DMS153 (cell line): ENCODE measurements at places on chromosomes 6 and 20.

DNA sequence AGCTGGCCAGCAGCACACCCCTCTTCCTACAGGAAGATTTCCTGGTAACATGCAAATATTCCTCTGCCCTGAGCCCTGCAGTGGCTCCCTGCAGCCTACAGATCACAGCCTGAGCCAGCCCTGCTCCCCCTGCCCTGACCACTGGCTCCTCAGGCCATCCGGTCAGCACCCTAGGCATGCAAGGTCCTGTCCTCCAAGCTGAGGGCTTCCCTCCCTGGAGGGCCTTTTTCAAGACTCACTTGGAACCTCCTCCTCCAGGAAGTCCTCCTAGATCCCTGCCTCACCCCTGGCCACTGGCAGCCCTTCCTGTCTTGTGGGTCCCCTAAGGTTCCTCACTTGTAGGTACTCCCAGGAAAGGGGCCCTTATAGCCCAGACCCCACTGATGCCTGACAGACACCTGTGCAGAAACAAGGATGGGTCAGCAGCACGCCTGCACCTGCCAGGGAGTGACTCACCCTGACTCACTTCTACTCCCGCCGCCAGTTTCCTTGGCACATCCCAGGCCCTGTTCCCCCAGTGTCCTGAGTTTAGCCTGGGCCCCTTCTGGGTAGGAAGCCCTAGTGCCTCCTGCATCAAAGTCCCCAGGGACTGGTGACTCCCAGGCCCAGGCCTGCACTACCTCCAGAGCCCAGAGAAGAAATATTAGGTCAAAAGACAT is 3.2 kb downstream of the SLC4A11 start:
- no peak for DNase-seq

DNA sequence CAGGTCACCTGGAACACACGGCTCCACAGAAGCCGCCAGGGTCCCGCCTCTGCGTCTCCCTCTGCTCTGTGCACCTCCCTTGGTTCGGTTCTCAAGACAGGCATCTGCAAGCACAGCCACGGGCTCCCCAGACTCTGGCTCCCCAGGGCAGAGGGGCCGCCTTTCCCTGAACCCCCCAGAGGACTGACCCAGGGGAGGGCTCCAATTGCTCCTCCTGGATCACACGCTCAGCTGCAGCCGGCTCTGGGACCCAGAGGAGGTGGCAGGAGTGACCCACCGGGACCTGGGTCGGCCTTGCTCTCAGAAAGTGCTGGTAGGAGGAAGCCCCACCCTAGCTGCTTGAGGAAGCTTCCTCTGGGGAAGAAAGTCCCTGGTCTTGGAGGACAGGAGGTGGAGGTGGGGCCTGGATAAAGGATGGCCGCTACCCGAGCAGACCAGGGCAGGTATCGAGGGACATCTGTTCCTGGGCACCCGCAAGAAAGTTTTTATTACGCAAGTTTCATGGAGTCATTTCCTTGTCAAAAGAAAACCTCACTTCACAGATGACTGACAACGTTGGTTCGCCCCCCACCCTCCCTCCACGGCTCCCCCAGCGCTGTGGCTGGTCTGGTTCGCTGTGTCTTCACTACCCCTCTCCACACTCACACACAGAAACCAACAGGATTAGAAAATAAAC is 103.9 kb upstream of the AFDN start:
- DNase-seq, result no peak

DNA sequence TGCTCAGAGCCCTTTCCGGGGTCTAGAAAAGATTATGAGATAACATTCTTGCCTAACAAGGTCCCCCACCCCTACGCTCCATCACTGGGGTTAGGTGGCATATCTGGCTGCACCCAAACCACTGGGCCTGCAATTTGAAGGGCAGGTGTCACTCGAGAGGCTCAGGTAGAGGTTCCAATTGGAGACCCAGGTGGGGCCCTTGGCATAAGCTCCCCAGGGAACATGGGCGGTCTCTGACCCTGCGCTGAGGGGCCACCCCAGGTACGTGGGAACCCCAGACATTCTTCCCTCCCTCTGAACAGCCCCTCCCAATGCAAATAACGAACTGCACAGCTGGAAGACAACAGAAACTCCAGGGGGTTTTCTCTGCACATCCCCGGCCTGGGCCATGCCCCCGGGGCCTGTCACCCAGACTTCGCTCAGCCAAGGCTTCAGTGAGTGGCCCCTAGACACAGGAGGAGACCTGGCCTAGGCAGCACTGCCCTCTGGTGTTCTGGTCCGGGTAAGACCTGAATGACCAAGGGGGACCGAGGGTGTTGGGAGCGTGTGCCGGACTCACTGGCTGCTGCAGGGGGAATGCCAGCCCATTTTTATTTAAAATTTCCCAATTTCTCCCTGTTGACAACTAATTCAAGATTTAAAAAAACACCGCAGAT is 47.5 kb downstream of the DSTN start:
- no peak for DNase-seq

GRCh38 chr6:130778946-130779657 is 48.1 kb upstream of the SMLR1 start:
- DNase-seq, result no peak

DNA sequence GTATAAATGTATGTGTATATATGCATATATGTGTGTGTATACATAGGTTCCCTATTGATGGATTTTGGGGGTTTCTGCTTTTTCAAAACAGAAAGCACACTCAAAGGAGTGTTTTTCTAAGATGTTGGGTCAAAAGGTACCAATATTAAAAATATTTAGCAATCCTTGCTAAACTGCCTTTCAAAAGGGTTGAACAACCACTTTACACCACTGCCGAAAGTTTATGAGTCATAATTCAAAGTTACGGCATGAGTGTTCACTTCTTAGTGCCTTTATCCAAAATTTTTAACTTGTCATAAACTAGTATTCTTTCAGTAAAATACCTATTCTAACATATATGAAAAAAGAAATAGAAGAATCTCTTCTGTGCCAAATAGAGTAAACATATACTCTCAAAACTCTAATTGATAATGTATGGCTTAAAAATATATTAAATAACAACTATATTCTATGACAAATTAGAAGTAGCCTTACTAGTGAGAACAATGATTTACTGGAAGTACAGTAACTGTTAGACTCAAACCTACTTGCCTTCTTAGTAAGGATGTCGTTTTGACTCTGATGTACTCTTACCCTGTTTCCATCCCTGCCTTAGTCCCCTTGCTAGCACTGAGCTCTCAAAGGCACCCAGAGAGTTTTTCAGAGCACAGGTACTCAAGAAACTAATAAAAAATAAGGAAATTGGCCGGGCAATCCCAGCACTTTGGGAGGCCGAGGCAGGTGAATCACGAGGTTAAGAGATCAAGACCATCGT is 136.1 kb downstream of the INSM1 start:
- no peak for DNase-seq

DNA sequence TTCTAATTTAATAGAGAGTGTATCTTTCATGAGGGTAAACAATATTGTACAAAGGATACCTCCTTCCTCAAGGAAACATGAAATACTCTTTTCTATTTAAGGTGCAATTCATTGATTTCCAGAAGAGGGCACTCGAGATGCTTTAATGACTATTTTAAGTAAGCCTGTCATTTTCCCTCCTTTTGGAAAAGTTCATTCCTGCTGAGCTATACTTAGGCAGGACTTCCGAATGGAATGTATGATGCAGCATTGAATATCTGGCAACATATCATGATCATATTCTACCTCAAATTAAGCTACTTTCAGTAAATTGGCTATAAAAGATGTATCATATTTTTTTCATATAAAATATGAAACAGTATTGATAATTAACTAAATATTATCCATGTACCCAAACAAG is 5.0 kb downstream of the DST start:
- DNase-seq, result peak; percentile 47

GRCh38 chr20:5448449-5449118 is 131.8 kb upstream of the PROKR2 start:
- peak; percentile 29 for DNase-seq

DNA sequence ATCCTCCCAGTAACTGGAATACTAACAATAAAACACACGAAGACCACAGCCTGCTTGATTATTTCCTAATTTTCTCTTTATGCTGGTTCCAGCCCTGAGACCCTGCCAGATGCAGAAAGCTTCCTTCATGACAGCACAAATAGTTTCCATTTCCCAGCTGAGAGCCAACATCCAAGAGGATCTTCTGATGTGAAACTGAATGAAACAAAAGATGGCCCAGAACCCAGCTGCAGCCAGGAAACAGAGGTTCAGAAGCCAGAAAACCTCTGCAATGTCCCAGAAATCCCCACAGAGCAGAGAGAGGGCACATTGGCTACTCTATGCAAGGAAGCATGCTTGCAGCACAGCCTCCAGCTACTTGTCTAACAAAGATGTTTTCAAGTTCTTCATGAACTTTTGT is 61.8 kb upstream of the PLEKHG1 start:
- no peak for DNase-seq

- DNase-seq, result no peak
Observed at GRCh38 chr20:35716330-35716729, 17.1 kb downstream of the ROMO1 start.

GRCh38 chr20:38135271-38135650 is 29.8 kb downstream of the TGM2 start:
- DNase-seq, result no peak

DNA sequence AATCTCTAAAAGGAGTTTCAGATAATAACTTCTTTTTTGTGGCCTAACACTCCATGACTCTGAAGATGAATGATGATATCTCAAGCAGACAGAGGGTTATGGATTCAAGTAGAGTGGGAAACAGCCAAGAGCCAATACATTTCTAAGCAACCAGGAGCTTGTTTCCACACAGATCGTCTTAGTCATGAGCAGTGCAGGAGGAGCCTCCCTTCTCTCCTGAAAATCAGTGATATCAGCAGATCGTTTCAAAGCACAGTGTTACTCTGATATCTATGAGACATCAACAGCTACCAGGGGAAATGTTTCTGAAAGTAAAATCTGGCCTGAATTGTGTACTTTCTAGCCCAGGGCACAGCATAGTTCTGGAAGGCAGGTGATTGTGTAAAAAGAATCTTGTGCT is 11.5 kb downstream of the ADGRG6 start:
- DNase-seq, result no peak

DNA sequence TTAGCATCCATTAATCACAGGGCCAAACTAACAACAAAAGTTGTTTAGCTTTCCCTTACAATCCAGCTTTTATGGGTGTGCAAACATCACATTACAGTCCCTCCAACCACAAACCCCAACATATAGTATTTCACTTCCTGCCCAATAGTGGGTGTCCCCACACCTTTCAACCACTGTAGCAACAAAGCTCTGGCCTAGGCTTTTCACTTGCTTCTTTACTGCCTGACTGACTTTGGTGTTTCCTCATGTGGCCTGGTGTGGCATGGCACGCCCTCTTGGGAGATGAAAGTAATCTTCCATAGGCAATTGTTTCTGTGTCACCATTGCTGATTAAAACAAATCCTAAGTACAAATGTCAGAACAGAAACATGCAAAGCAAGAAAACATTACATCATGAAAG is 46.3 kb downstream of the MCM8 start:
- DNase-seq, result peak; percentile 94

- no peak for DNase-seq
Observed at GRCh38 chr6:991192-991591, 298.3 kb upstream of the EXOC2 start.

DNA sequence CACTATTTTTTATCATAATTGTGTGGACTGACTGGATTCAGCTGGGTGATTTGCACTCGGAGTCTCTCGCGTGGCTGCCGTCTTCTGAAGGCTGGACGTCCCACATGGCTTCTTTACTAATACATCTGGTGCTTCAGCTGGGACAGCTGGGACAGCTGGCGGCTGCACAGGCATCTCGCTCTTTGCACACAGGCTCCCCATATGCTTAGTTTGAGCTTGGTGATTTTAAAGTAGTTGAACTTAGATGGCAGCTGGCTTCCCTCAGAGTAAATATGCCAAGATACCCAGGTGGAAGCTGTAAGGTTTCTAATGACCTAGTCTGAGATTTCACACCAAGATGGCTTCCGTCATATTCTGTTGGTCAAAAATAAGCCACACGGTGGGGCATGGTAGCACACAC is 38.7 kb upstream of the PPP1R3G start:
- DNase-seq, result no peak

DNA sequence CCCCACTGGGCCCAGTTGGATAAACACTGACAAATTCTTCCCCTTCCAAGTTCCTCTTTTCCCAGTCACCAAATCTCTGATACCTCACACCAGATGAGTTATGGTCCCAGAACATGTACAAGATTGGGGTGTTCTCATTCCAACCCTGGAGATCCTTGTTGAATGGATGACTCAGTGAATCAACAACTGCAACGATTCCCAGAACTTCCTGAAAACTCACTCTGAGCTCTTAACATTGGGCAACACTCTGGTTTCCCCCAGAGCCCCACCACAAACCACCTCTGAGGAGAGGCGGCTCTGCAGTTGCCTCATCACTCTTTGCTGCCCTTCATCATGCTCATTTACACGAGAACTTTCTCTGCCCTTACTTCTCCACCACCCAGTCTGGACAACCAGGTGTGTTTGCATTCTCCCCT is 115.2 kb downstream of the MRPL14 start:
- DNase-seq, result no peak

- DNase-seq, result peak; percentile 60
Observed at GRCh38 chr6:32177183-32177787, 920 bp upstream of the RNF5 start.

GRCh38 chr20:39052676-39053075 is 90.5 kb downstream of the DHX35 start:
- no peak for DNase-seq

DNA sequence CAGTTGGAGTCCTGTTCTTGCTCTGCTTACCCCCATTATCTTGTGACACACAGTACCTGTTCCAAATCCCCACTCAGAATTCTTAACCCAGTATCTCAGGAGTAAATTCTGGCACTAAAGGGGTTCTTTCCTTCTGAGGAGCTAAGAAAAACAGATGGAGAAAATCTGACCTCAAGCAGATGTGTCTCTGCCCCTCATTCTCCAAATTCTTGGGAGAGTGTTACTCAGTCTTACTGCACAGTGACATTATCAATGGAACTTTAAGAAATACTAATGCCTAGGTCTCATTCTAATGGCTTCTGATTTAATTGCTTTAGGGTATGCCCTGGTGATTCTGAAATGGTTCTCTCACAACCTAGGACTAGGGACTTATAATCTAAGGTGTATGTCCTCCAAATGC is 40.6 kb upstream of the PTPRK start:
- no peak for DNase-seq

DNA sequence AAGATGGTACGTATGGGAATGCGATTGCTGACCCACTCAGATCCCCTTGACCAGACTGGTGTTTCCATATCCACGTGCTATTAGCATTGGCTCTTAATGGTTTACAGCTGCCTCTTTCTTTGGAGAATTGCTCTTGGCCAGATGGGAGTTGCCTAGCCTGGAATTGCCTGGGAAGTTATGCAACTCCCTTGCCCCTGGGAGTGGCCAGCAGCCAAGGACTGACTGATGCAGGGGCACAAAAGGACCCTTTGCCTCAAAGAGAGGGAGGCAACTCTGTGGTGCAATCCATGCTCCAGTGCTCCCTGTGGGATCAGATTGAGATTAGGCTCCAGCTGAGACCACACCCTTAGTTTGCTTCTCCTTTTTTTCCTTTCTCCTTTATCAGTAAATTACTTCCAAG is 203.5 kb upstream of the JAG1 start:
- no peak for DNase-seq

- no peak for DNase-seq
Observed at GRCh38 chr6:8082954-8083858, 19.0 kb upstream of the BLOC1S5 start.

- DNase-seq, result no peak
Observed at GRCh38 chr20:23639490-23639958, 1.8 kb upstream of the CST3 start.
